ENCODE measurements at places on chromosomes 2 and 18.

- no peak for DNase-seq
Measured at GRCh38 chr18:44229693-44230108, 451.0 kb upstream of the SETBP1 start.

DNA sequence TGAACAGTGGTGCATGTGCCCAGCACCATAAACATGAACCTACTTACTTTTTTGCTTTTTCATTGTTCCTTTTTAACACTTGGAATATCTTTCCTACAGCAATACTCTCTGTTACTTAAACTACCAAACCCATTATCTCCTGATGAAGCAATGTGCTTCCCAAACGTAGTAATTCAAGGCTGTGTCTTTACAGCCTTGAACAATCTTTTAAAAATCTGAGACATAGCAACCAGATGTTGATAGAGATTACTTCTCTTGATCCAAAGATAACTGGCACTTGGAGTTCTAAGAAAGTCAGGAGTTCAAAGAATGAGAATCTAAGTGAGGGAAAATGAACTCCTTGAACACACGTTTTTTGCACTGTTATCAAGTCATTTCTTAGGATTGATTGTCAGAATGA lies 40.4 kb downstream of the ATP8B1 start:
- DNase-seq = no peak

DNA sequence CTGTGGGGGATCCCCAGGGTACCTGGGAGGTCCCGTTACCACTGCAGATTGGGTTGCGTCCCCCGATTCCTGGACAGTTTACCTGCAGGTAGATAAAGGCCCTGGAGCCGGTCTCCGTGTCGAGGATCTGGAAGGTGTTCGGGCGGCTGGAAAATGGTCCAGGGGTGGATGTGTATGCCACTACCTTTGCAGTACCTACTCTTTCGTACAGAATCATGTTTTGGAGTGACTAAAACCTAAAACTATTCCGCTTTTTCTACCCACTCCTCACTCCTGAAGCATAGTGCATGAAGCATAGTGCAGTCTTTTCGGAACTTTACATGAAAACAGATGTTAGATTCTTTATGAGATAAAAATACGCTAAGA lies 418 bp downstream of the WDR75 start:
- no peak for DNase-seq

DNA sequence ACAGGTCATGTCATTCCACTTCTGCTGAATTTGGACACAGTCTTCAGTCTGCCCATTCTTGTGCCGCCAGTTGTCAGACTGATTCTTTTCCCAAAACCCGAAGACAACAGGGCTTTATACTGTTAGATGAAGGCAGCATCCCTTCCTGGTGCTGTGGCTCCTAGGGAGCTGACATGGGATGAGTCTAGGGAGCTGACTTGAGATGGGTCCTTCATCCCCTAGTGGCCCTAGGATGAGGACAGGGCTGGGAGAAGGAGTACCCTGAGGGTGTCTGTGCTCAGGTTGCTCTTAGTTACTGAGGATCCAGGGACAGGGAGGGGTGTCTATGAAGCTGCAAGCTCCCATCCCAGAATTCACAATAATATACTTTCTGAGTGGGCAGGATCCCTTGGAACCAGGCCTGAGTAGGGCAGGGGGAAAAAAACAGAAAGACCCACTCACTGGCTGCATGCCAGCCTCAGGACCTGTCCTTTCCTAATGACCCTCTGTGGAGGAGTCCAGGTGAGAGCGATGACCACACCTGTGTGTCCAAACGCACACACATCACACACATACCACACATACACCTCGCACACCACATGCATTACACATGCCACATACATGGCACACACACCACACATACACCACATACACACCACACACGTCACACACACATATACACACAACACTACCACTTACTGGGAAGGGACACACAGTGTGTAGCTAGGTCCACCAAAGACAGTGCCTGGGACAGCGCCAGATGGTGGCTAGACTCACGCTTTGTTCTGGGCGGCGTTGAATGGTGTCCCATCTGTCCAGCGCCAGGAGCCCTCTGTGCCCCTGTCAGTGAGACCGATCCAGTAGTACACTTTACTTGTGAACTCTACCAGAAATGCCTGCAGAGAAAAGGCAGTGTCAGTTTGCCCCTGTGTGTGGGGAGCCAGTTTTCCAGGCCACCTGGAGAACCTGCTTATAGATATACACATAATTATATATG lies 11.1 kb downstream of the CLEC4F start:
- DNase-seq = no peak

DNA sequence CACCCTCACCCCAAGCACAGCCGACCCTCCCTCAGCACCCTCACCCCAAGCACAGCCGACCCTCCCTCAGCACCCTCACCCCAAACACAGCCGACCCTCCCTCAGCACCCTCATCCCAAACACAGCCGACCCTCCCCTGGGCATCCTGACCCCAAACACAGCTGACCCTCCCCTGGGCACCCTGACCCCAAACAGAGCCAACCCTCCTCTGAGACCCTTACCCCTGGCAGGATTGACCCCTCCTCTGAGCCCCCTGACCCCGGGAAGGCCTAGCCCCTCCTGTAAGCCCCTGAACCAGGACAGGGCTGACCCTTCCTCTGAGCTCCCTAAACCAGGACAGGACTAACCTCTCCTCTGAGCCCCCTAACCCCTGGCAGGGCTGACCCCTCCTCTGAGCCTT lies 84.4 kb upstream of the RAB6C start:
- no peak for DNase-seq

DNA sequence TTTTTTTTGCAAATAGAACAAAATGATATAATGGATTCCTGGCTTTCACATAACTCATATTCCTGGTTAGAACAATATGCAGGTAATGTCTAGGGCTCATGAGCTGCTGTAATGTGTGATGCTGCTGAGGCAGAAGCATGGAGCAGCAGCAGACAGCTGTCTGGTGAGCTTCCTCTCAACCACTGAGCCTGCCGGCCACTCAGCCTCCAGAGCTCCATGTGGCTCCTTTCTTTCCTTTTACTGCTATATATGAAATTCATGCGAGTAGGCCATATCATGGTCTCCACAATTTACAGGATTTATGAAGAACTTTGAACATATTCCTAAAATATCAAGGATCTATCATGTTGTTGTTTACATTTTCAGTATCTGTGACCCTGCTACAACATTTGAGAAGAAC lies 120.9 kb downstream of the MEP1B start:
- no peak for DNase-seq
